ENCODE measurements at places on chromosomes 7 and 10.
A peak's percentile ranks its signal among the peaks of the same experiment; 100 is the strongest.

- no peak for DNase-seq
Measured at GRCh38 chr10:93034426-93034825, 26.2 kb upstream of the CYP26C1 start.

GRCh38 chr7:4274286-4274685 is 407.8 kb upstream of the FOXK1 start:
- no peak for DNase-seq

DNA sequence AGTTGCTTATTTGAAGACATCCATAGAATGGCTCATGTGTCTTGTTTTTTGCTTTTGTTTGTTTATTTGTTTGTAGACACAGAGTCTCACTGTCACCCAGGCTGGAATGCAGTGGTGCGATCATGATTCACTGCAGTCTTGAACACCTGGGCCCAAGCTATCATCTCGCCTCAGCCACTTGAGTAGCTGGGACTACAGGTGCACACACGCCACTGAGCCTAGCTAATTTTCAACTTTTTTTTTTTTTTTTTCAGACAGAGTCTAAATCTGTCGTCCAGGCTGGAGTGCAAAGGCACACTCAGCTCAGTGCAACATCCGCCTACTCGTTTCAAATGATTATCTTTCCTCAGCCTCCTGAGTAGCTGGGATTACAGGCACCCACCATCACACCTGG is 83.3 kb upstream of the KLF6 start:
- no peak for DNase-seq

DNA sequence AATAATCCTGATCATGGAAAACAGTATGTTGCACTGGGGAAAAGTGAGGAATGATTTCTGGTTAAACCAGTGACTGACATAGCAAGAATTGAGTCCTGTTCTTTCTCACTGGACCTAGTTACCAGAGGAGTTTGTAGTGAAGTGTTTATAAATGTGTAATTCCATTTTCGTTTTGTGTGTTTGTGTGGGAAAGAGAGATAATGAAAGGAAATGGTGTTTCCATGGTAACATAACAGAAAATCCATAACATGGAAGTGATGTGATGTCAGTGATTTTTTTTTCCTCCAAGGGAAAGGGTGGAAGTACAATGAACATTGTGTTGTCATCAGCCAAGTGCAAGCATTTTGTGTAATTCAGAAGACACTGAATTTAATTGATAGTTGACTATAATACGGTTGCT is 283.9 kb downstream of the PLXDC2 start:
- no peak for DNase-seq

- no peak for DNase-seq
Measured at GRCh38 chr7:93245525-93246432, 13.6 kb downstream of the VPS50 start.

DNA sequence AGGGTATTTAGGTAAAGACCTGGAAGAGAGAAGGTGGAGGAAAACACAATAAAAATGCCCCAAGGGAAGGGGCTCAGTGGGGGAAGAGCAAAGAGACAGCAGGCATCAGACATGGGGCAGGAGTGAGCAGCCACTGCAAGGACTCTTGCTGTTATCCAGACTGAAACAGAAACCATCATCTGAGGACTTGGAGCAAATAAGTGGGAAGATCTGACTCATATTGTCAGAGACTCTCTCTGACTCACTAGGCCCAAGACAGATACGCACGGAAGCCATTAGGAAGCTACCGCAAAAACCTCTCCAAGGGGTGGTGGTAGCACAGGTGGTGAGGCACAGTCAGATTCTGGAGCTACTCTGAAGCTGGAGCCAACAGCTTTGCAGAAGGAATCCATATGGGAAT is 110.7 kb downstream of the RNF32 start:
- DNase-seq: no peak

GRCh38 chr10:51615764-51616298 is 83.6 kb downstream of the CSTF2T start:
- DNase-seq: no peak

GRCh38 chr10:44926751-44927351 is 15.7 kb downstream of the TMEM72 start:
- no peak for DNase-seq

GRCh38 chr7:55192723-55193122 is 172.4 kb upstream of the LANCL2 start:
- no peak for DNase-seq

- DNase-seq: no peak
Measured at GRCh38 chr10:84890706-84891105, 562.3 kb downstream of the CCSER2 start.

DNA sequence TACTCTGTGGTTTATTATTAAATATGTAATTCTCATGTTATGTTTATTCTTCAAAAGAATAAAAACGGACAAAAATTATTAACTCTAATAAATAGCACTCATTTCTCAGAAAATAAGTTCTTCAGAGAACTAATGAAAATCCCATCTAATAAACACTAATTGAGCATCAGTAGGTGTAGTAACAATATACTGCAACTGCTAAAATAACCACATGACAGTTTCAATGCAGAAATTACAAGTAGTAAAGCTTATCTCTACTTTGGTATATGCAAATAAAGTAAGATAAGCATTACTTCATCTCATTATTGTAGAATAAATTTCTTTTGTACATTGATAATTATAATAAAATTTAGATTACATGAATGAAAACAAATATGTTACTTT is 56.4 kb upstream of the DKK1 start:
- no peak for DNase-seq

- no peak for DNase-seq
Measured at GRCh38 chr7:105315357-105315756, 73.4 kb downstream of the SRPK2 start.

DNA sequence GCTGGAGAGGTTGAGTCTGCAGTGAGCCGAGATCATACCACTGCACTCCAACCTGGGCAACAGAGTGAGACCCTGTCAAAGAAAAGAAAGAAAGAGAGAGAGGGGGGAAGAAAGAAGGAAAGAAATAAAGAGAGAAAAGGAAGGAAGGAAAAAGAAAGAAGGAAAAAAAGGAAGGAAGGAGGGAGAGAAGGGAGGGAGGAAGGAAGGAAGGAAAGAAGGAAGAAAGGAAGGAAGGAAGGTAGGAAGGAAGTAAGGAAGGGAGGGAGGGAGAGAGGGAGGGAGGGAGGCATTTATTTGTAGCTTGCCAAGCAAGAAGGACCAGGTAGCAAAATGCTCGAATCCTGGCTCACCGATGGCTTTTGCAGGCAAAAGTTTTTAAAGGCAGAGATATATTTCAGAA is 74.5 kb upstream of the BAIAP2L1 start:
- DNase-seq: no peak

DNA sequence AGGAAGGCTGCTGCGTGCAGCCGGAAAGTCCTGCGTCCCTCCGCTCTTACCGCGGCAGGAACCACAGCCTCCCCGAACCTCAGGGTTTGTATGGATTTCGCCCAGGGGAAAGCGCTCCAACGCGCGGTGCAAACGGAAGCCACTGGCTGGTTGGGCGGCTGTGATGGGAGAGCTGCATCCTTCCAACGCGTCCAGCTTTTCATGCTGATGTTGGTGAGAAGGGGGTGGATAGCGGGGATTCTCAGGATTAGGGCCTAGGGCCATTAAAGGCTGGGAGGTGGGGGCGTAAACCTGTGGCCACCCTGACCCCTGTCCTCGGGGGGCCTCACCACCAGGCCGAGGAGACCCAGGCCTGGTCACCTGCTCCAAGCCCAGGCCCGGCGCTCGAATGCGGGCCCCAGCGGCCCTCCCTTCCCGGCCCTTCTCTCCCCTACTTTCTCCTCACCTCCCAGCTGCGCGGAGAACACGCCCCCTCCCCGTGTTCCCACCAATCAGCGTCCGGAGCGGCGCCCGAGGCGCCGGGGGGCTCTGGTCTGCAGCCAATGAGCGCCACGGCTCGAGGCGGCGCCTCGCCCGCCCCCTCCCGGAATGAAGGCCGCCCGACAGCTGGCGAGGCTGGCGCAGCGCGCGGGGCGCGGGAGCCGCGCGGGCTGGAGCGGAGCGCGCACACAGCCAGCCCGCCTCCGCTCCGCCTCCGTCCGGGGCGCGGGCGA is 458 bp upstream of the NANOS1 start:
- peak; percentile 67 for DNase-seq

GRCh38 chr7:106108991-106109390 is 3.1 kb downstream of the SYPL1 start:
- no peak for DNase-seq

- DNase-seq: no peak
Measured at GRCh38 chr7:155580367-155580766, 34.0 kb upstream of the CNPY1 start.

- no peak for DNase-seq
Measured at GRCh38 chr10:133465191-133465949, 11.6 kb downstream of the SCART1 start.

DNA sequence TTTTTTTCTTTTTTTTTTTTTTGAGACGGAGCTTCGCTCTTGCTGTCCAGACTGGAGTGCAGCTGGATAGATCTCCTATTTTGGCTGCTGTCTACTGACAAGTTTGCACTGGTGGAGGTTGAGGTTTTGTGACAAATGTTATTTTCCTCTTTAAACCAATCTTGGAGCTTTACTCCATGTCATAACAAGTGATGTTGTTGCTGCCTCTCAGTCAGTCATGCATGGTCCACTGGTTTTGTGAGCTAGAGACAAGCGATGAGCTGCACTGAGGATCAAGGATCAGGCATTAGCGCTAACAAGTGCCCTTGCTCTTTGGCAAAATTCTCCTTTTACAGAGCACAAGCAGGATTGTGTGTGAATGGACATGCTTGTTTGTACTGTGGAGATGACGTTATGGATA is 805 bp upstream of the WDFY4 start:
- DNase-seq: no peak

DNA sequence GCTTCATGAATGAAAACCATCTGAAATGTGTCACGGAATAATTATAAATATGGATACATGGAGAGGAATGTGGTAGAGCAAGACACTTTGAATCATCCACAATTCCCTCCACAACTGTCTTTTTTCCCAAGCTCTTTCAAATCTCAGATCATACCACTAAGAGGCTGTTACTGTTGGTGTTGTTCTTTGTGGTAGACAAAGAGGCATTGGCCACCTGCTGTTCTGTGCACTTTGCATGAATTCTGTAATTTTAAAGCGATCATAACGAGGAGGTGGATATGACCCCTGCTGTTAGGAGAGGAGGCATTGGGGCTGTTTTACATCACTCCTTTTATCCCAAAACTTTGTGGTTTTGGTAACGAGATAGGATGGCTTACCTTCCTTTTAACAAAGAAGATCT is 141.2 kb upstream of the KLF6 start:
- no peak for DNase-seq

- no peak for DNase-seq
Measured at GRCh38 chr7:80775897-80776296, 137.5 kb downstream of the CD36 start.

DNA sequence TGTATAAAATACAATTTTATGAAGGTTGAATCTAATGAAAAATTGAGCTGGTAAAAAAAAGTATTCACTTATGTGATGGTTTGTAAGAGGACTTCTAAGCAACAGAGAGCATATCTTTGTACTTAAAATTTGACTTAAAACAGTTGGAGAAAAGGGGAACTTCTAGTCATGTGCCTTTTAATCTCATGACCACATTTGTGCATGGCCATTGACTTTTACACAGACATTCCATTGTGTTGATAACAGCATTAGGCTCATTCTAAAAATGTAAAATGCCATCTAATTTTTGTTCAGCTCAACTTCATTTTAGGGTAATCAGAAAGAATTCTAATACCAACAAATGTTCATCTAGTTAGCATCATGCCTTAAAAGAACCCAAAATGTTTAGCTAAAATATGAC is 119.9 kb downstream of the HPSE2 start:
- DNase-seq: no peak

GRCh38 chr10:21746118-21746517 is 212.1 kb downstream of the MLLT10 start:
- DNase-seq: no peak

GRCh38 chr10:93806903-93807302 is 49.2 kb downstream of the LGI1 start:
- DNase-seq: no peak

GRCh38 chr7:85561706-85562105 is 374.9 kb upstream of the SEMA3D start:
- no peak for DNase-seq

DNA sequence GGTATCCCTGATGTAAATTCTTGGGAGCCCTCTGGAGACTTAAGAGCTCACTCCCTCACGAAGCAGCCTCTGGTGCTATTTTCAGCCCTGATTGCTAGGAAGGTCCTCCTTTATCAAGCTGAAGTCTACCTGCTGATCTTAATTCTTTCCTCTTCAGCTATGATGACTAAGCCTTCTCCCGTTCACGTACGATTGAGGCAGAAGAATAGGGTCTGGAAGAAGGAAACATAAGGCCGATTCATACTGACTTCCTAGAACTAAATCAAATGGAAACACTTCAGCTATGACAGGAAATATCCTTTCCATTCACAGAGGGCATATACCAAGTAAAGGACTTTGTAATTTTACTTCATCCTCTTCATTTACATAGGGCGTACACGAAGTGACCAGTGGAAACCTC is 107.0 kb downstream of the CPXM2 start:
- DNase-seq: no peak

- no peak for DNase-seq
Measured at GRCh38 chr7:94580601-94581000, 71.0 kb downstream of the CASD1 start.

GRCh38 chr7:111752022-111752582 is 189.8 kb upstream of the IMMP2L start:
- DNase-seq: peak; percentile 56

DNA sequence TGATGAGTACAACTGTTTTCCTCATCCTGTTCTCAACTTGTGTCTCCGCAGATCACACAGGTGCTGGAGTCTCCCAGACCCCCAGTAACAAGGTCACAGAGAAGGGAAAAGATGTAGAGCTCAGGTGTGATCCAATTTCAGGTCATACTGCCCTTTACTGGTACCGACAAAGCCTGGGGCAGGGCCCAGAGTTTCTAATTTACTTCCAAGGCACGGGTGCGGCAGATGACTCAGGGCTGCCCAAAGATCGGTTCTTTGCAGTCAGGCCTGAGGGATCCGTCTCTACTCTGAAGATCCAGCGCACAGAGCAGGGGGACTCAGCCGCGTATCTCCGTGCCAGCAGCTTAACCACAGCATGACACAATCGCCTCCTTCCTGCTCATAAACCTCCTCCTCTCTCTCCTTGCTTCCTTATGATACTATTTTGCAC is 126.7 kb upstream of the PRSS58 start:
- DNase-seq: peak; percentile 44

- DNase-seq: no peak
Measured at GRCh38 chr10:17119845-17120244, 9.8 kb downstream of the CUBN start.

DNA sequence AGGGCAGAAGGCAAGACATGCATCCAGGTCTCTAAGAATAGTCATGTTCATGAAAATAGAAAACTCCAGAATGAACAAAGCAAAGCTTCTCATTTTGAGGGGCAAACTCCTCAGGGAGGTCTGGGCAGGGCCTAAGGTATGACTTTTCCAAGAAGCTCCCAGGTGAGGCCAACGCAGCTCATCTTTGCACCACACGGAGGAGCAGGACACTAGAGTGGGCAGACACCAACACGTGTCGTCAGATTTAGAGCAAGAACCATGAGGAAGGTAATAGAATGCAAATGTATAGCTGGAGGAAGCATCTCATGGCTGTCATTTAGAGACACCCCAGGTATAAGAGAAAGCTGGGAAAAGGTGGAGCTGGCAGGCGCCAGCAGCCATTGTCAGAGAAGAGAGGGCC is 95.7 kb downstream of the WDFY4 start:
- no peak for DNase-seq
